ENCODE measurements at places on chromosomes 13 and 19.

- DNase-seq: no peak
These were observed 11.6 kb downstream of the MIR17HG start for GRCh38 chr13:91359111-91359510.

GRCh38 chr19:1045247-1045603 lies 5.3 kb downstream of the ABCA7 start:
- DNase-seq: peak; percentile 50

DNA sequence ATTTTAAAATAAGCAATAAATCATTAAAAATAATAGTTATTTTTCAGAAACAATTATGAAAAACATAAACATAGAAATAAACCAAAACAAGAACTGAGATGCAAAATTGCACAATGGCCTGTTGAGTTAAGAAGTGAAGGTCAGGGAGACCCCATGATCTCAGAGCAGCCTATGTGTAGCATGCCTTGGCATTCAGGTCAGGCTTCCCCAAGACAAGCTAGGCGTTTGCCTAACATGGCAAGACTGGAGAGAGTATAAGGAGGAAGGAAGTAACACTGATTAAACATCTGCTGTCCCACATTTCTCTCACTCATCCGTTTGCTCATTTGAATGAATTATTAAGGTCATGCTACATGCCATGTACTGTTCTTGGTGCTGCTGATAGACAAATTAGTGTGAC lies 291.8 kb downstream of the TSHZ3 start:
- DNase-seq: no peak

GRCh38 chr19:44753932-44754749 lies 5.6 kb downstream of the BCL3 start:
- peak; percentile 33 for DNase-seq

GRCh38 chr19:52735734-52736133 lies 890 bp upstream of the ZNF611 start:
- no peak for DNase-seq

DNA sequence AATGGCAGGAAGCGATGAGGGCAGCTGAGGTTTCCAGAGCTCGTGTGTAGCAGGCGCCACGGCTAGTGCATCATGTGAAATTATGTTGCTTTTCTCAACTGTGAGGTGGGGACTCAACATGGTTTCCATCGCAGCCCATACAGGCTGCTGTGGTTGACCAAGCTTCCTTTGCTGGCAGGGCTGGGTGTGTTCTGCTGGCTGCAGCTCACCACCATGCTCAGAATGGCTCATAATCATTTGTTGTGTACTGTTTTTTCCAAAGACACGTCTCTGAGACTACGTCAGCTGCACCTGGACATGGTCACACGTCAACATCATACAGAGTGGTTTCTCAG lies 16.1 kb upstream of the RASA3 start:
- peak; percentile 97 for DNase-seq

DNA sequence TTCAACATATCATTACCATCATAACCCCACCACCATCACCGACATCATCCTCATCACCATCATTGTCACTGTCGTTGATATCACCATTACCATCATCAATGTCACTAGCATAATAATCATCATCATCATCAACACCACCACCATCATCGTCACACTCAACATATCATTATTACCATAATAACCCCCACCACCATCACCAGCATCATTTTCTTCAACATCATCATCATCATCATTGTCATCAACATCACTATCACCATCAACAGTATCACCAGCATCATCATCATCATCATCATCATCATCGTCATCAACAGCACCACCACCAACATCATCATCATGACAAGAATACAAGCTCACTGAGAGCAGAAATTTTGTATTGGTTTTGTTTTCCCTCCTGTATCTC lies 83.8 kb downstream of the MBD3L1 start:
- no peak for DNase-seq

GRCh38 chr13:23386533-23386932 lies 47.0 kb downstream of the SACS start:
- DNase-seq: peak; percentile 76

DNA sequence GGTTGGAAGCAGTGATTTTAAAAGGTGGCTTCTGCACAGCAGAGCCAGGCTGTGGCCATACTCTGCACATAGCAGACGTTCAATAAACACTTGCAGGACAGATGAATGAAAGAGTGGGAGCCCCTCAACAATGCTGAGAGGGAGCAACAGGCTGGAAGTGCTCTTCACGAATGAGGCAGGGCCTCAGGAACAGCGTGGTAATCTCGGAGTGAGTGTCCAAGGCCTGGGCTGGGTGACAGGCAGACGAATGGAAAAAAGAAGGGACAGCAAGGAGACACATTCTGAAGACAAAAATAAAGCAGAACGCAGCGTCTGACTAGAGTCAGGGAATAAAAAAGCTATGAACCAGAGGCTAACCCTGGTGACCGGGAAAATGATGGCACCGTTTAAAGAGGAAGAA lies 11.1 kb downstream of the GJA3 start:
- DNase-seq: no peak

- no peak for DNase-seq
These were observed 22.8 kb upstream of the RNF17 start for GRCh38 chr13:24741016-24741662.

DNA sequence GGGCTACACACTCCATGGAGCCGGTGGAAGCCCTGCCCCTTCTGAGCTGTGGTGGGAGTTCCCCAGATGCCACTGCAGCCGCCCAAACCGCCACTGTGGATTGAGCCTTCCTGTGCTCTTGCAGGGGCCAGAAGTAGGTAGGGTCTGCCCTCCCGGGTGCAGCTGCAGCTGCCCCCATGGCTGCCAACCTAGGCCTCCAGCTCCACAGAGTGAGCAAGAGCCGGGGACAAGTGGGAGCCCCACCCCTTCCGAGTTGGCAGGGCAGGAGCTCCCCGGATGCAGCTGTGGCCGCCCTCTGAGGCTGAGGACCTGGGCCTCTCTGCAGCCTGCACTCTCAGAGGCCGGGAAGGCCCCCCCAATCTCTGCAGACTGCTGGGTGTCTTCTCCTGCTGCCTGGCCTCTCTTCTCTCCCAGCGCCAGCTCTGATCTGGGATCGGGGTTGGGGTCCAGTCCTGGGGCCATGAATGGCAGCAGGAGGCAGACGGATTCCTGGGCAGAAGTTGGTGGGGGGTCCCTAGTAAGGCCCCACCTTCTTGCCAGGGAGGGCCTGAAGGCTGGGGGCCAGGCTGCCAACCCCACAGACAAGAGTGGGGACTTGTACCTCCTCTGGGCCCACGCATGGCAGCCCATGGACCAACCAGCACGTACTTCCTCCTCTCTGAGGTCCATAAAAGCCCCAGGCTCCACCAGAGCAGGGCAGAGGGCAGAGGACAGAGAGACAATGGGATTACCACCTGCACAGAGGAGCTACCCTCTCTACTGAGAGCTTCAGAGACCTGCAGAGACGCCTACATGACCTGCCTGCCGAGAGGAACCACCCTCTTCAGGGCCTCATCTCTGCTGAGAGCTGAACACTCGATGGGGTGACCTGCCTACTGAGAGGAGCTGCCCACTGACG lies 28.9 kb downstream of the AP2S1 start:
- DNase-seq: peak; percentile 53

- no peak for DNase-seq
These were observed 11.2 kb downstream of the DAPK3 start for GRCh38 chr19:3959766-3960131.

DNA sequence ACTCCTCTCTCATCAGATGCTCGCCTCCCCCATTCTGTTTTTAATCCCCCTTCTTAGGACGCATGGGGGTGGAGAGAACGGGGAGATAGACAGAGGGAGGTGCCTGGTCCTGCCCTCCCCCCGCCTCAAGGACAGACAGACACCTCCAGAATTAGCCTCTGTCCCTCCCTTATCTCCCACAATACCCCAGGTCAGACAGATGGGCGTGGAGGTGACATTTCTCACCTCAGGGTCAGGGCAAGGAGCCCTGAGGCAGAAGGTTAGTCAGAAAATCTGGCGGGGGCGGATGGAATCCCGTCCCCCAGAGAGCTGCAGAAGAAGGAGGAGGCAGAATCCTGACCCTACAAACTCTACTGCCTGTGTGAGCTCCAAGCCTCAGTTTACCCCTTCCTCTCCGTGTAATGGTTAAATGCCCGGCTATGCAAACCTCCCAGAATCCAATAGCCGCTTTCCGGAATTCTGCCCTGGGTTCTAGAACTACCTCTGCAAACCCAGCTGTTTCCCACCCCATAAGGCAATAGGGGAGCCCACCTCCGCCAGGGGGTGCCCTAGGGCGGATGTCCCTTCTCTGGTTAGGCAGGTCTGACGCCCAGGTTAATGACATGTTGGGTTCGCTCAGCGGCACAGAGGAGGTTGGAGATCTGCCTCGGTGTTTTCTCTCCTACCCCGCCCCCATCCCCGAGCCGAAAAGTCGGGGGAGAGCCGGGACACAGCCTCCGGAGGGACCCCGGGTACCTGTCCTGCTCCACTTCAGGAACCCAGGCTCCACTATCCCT lies 900 bp downstream of the PPP1R13L start:
- peak; percentile 44 for DNase-seq

DNA sequence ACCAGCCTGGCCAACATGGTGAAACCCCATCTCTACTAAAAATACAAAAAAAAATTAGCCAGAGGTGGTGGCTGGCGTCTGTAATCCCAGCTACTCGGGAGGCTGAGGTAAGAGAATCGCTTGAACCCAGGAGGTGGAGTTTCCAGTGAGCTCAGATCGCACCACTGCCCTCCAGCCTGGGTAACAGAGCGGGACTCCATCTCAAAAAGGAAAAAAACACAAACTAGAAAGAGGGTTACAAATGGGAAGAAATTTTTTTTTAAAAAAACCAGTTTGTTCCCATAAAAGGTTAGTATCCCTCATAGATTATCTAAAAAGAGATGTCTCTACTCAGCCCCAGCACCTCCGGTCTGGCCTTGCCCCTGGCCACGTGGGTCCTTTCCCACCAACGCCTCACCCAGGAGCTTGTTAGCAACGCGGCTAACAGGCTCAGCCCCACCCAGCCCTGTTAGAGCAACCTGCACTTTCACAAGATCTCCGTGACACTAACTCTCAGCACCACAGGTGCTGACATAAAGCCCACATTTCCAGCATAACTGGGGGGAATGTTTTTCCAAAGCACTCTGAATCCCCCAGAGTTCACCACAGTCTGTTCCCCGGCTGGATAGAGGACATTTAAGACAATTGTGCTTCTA lies 4.3 kb downstream of the DMKN start:
- DNase-seq: no peak

GRCh38 chr13:40986101-40986856 lies 32.8 kb downstream of the ELF1 start:
- DNase-seq: no peak

DNA sequence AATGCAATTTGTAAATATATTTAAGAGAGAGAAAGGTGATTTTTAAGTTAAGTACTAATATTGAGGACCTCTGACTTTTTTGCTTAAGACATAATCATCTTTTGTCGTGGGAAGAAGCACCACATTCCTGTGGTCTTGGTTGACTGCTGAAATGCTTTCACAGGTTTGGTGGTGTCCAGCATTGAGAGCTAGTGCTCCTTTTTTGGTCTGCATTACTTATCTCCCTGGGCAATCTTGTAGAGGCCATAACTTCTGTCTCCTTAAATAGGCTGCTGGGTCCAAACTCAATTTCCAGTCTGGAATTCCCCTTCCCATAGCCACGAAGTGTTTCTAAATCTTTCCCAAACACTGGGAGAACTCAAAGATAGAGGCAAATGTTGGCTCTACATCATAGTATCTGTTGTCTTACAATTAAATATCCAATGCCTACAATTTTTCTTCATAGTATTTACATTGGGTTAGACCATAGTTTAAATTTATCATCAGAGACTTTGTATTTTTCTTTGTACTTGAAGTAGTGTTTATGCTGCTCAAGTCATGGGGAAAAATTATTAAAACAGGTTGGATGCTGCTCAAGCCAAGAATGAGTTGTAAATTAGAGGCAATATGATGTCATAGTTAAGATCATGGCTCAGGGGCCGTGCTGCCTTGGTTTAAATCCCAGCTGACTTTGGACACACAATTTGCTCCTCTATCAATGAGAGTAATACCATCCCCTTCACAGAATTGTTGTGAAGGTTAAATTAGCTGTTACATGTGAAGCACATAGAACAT lies 105.6 kb downstream of the POSTN start:
- no peak for DNase-seq
